ENCODE measurements at places on chromosomes 4 and X.

DNA sequence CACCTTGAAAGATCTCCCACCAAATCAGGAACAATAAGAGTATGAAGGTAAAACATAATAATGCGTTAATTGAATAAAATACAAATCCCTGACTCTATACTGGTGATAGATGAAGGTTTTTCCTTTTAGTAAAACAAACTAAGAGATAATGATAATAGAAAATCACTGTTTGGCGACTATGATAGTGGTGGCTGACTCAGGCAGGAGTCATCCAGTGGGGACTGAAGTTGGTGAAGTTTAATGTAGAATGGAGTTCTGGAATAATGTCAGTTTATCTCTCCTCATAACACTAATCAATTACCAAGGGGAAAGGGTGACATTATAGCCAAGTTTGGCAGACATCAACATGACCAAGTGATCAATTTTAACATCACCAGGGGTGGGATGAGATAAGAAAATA lies 21.3 kb downstream of the ABCG2 start:
- no peak for DNase-seq

DNA sequence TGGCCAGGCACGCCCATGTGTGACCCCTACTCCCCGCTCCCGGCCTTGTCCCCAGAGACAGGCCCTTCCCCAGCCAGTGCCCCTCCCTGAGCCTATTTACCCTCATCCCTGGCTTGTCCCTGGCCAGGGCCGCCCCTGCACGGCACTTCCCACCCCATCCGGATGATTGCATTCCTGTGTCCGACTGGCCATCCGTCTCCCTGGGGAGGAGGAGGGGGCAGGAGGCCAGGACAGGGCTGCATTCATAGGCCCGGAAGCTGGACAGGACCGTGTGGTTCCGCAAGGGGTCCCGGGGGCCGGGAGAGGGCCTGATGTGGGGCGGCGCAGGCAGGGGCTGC lies 22.8 kb downstream of the CTBP1 start:
- no peak for DNase-seq

- no peak for DNase-seq
Measured at GRCh38 chrX:21655901-21656586, 2.1 kb downstream of the KLHL34 start.

- DNase-seq, result no peak
Measured at GRCh38 chrX:116198810-116199209, 28.3 kb downstream of the AGTR2 start.

DNA sequence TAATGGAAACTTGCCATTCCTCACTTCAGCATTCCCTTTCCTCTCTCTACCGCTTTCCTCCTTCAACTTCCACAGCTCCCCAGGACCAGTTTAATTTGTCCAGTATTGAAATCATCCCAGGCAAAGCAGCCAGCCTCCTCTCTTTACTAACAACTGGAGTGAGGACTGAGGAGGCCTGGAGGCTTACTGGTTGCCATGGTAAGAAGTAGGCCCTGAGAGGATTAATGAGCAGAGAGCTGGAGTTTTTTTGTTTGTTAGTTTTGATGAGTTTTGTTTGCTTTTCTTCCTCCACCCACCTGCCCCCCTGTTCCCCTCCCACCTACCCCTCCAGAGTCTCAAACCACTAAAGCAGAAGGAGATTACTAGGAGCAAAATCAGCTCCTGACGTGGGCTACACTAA lies 29.5 kb upstream of the PLP1 start:
- no peak for DNase-seq

DNA sequence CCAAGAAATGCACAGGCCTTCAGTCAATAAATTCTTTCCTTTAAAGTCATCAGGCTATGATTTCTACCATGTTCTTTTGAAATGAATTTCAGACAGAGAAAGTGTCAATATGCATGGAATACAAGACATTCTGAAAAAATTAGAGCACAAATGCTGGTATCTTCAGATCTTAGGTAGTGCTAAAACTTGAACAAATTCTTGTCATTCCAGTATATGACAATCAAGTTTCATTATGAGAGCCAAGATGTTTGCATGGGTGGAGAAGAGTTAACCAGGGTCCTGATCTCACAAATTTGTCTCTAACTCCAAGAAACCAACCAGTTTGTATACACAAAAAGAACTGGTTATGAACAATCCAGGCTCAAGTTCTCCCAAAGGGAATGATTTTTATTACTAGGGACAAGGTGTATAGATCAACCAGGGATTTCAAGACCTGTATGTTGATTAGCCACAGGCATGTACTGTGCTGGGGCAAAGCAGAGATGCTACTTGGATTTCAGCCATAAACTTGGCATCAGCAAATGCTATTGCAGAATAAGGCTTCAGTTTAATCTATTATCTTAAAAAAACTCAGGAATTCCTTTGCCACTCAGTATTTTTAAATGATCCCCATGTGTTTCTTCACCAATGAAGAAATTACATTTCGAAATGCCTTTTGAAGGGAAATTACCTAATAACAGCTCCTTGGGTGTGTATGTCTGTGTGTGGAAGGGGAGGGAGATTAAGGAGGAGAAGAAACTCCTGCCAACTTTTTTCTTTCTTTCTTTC lies 69.7 kb downstream of the FANCB start:
- no peak for DNase-seq

GRCh38 chr4:122503214-122503613 lies 46.7 kb upstream of the IL2 start:
- DNase-seq, result no peak

DNA sequence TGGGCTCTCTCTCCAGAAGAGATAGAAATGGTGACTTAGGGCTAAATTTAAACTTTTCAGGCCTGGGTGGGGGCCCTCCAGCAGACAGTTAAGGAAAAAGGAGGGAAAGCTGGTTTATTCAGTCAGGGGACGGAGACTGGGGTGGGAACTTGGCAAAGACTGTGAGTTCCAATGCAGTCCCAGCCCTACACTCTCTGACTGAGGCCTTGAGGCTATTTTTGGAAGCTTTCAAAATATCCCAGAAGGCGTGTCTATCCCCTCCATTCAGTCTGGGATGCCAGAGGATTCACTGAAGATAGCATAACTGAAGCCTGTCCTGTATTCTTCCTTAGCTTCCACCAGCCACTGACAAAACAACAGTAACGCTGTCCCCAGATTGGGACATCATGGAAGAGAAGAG lies 32.1 kb upstream of the MSN start:
- DNase-seq, result peak; percentile 63

DNA sequence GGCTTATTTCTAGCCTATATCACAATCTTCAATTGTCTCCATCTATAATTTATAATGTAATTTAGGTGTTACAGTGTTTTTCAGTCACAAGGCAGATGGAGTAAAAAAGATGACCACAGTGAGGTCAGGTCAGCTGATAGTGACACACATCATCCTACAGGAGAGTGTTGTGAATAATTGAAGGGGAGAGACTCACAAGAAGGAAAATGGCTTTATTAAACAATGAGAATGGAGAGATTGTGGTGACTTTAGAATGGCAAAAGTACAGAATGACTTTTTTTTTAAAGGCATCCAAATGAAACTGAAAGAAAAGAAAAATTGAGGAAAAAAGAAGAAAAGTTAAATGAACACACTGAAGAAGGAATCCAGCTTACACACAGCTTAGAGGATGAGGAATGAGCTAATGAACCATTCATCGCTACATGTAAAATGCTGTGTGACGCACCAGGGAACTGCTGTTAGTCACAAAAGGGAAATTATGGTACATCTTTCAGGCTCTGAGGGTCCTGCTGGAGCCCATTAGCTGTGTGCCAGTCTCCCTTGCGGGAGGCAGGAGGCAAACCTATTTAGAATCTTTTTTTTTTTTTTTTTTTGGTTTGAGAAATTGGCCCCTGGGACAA lies 56.6 kb downstream of the SPRY1 start:
- DNase-seq, result no peak

DNA sequence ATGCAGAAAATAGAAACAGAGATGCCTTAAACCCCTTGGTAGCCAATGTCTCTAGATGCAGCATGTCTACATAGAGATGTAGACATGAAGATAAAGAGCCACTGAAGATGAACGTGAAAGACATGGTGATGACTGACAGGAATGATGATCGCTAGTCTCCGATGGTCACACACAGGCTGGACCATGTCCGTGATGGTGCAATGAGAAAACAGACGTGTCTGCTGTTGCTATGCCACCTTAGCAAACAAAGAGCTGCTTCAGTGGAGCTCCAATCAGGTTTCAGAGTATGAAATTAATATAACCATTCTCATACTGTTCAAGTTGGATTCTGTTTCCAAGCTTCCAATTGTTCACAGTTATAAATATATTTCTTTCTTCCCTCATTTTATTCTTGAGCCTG lies 256.5 kb downstream of the CAMK2D start:
- DNase-seq, result no peak

DNA sequence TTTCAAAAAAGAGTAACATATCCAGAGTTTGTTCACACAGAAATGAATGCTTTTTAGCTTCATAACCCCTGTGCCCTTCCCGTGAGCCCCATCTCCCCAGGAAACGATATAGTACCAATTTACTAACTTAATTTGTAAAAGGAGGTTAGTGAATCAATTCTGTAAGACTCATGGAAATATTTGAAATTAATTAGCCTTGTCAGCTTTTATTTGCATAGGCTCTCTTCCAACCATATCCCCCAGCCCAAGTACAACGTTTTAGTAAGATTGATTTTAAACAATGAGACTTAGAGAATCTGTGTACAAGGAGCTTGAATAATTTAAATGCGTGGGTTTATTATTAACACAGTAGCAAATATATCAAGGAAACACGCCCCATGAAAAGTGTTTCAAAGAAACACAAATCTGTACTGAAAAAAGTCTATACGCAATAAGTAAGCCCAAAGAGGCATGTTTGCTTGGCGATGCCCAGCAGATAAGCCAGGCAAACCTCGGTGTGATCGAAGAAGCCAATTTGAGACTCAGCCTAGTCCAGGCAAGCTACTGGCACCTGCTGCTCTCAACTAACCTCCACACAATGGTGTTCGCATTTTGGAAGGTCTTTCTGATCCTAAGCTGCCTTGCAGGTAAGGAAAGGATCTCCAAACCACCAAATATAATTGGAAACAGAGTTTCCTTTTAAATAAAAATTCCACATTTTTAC lies at the start of gene VSIG1:
VSIG1 (plus strand) TSS at position 512 of the 703 bp plus-strand sequence; CDS start at position 578, 66 bp downstream.
- DNase-seq, result no peak

GRCh38 chr4:87353592-87353991 lies 30.9 kb upstream of the HSD17B13 start:
- peak; percentile 51 for DNase-seq

DNA sequence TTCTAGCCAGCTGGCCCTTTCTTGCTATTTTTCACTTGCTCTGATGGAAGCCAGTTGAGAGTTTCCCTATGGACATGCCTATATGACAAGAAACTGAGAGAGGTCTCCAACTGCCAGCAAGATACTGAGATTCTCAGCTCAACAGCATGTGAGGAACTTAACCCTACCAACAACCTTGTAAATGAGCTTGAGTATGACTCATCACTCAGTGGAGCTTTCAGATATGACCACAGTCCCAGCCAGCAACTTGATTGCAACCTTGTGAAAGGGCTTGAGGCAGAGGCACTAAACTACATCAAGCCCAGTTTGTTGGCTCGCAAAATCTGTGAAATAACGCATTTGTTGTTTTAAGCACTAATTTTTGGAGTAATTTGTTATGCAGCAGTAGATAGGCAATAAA lies 175.8 kb downstream of the COMMD8 start:
- DNase-seq, result no peak

DNA sequence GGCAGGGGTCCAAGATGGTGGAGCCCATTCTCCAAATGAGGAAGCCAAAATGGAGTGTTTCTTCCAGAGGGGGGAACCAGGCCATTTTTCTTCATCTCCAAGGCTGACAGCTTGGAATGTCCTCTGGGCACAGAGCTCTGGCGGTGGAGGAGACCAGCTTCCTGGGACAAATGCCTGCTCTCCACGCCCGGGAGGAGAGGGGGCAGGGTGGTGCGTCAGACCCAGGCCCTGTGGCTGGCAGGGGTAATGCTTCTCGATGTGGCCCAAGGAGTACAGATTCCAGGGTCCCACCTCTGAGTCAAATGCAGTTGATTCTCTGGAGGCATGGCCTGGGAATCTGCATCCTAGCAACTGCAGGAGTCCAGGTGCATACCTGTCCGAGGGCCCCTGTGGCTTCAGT lies 44.6 kb upstream of the ADRA2C start:
- DNase-seq, result no peak

- no peak for DNase-seq
Measured at GRCh38 chr4:184011826-184012380, 106.8 kb downstream of the STOX2 start.

- DNase-seq, result no peak
Measured at GRCh38 chr4:185713731-185714130, 98.3 kb downstream of the SORBS2 start.

DNA sequence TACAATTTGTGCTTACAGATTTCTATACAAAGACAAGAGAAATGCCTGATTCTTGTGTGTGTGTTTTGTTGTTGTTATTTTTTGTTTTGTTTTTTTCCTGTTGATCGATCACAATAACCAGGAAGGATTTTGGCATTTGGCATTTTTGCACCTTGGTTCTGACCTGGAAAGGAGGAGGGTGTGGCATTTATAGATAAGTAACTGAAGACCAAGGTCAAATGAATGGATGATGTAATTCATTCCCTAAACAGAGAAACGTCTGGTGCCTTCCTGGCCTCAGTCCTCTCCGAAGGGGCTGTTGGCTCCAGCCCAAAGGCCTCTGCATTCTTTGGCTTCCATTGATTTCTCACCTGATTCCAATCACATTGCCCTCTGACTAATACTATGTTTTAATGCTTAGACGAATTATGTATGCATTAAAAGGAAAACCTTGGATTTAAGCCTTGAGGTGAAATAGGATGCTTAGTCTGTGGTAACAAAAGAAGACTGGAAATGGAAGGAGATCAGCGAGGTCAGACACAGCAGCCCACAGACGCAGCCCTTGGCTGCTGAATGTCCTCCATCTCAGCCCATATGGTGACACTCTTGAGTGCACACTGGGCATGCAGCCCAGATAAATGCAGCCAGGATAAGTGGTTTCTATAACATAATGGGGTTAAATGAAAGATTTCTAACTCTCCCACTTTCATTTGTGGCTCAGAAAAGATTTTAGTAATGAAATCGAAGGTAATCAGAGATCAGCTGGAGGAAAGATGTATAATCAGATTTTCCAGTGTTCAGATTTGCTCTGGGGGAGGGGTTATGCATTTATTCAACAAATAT lies 60.5 kb upstream of the TRIM2 start:
- DNase-seq, result peak; percentile 67

- DNase-seq, result no peak
Measured at GRCh38 chrX:19440713-19441112, 74.6 kb downstream of the MAP3K15 start.
